ENCODE measurements at places on chromosomes 3 and 15.
A peak's percentile ranks its signal among the peaks of the same experiment; 100 is the strongest.

DNA sequence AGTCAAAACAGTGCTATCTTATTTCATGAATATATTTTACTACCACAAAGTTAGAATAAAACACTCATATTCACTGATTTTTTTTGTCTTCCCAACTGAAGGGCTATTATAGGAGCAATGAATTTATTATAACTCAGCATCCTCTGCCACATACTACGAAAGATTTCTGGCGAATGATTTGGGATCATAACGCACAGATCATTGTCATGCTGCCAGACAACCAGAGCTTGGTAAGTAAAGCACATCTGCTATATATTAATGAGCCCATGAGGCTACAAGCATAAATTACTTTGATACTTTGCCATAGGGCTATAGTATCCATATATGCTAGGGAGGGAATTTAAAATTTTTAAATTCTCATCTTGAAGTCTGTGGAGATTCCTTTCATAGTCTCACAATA is 95.9 kb downstream of the FEZF2 start:
- DNase-seq, result no peak

- DNase-seq, result no peak
Measured at GRCh38 chr3:103389356-103389755, 954.5 kb downstream of the ZPLD1 start.

- peak; percentile 84 for DNase-seq
Measured at GRCh38 chr3:79297245-79297960, 470.4 kb downstream of the ROBO1 start.

DNA sequence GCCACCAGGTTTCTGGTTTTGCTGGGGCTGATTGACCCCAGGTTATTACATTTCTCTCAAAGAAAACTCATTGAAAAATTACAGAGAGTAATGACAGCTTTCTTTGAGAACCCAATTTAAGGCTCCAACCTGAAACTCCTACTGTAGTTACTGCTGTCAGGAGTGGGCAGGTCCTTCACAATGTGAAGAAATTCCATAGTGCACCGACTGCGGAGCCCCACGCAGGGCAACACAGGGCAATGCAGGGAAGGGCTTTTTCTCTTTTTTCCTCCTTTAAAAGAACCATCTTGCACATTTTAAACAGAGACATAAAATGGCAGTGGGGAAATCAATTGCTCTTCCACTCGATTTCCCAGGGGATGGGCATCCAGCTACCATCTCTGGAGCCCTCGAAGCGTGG is 74.3 kb downstream of the NUP210 start:
- no peak for DNase-seq

DNA sequence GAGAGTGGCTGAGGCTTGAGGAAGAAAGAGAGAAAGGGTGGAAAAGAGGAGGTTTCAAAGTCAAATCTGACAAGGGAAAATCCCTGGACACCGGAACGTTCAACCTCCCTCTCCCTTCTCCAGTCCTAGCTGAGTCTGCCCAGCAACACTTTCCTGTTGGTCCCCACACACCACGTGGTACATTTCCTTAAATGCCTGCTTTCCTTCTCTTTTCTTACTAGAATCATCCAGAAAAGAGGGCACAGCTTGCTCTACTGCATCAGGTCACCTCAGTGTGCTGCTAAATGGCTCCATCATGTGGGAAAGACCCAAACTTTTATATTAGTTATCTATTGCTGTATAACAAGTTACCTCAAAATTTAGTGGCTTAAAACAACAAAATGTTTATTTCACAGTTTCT is 181.2 kb downstream of the NECTIN3 start:
- DNase-seq, result no peak
